DMS153 (cell line): ENCODE measurements at places on chromosomes 11 and 22.

DNA sequence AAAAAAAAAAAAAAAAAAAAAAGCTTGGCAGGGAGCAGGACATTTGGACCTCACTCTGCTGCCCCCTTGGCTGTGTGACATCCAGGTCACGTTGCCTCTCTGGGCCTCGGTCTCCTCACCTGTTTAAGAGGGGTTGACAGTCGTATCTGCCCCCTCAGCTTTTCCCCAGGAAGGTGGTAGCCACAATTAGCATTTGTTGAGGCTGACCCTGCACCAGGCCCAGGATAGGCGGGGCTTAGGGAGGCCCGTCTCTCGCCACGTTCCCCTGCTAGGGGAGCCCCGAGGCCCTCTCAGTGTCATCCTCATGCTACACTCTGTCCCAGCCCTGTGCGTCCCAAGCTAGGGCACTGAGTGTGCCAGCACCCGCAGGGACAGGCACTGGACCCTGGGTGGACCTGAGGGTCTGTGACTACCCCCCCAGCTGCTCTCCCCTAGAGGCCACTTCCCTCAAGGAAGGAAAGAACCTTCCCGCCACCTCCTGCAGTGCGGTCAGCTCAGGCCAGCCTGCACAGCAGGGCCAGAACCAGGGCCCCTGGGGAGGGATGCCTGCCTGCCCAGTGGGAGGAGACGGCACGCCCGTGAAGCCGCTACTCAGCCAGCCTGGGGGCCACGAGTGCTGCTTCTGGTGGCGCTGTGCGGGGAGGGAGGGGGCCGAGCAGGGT lies 38.5 kb upstream of the PPARA start:
- DNase-seq = no peak

DNA sequence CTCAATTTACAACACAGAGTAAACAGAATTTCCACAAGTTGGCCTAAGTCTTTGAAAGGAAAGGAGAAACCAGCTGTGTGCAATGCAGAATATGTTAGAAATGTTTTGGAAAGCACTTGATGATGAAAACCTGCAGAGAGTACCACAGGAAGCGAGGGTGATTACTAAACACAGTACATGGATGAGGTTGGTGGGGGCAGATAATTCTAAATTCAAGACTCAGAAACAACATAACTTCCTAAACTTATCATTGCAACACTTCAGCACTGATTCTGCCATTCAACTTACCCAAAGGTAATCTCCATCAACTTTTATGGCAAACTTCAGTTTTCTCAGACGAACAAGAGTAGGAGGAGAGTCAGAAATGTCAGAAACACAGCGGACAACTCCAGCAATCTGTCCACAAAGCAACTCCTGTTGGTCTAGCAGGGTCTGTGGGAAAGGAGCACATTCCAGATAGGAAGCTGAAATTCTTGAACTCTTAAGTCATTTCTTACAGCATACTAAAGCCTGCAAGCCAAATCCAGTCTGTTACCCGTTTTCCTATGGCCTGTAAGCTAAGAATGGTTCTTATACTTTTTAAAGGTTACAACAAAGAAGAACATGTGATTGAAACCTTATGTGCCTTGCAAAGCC lies 6.8 kb downstream of the HPS4 start:
- no peak for DNase-seq

GRCh38 chr11:123055191-123055901 lies 6.6 kb downstream of the HSPA8 start:
- no peak for DNase-seq

- DNase-seq = no peak
Observed at GRCh38 chr22:38317122-38317994, at the start of gene CSNK1E. TSS of gene CSNK1E (minus strand) at chr22:38317433. CDS start at chr22:38314157, 3,276 bp downstream.

GRCh38 chr11:92735039-92735438 lies 234.4 kb upstream of the MTNR1B start:
- no peak for DNase-seq

DNA sequence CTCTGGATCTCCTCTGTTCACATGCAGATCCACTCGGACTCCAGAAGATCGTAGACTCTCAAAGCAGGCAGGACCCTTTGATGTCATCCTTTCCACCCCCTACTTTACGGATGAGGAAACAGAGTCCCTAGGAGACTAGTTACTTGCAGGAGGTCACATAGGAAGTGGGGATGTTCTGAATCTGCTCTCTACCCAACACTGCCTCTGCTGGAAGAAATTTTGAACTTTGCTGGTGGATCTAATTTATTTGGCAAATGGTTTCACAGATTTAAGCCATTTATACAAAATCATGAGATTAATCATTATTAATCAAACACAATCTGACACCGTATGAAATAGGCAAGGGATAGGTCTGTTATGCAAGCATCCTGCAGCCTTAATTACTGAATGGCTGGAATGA lies 55.0 kb upstream of the USP47 start:
- DNase-seq = no peak

- DNase-seq = no peak
Observed at GRCh38 chr11:1260023-1260501, 37.2 kb downstream of the MUC5B start.

GRCh38 chr11:98600786-98601773 lies 419.7 kb upstream of the CNTN5 start:
- DNase-seq = no peak

GRCh38 chr11:128595221-128595620 lies 7.9 kb upstream of the ETS1 start:
- DNase-seq = no peak

DNA sequence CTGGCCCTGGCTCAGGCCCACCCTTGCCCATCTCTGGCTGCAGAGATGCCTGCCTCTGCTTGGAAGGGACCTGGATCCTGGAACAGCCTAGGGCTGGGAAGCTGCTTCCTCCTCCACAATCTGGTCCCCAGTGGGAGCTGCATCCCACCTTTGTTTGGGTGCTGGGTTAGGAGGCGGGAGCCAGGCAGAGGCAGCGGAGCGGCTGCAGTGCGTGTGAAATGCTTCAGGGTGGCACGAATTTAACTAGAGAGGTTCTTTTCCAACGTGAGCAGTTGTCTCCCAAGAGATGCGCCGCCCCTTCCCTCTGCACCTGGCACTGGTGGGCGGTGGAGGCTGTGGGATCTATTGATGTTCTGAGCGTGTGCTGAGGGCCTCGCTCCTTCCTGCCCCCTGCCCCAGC lies 31.6 kb downstream of the BRSK2 start:
- no peak for DNase-seq

- peak; percentile 15 for DNase-seq
Observed at GRCh38 chr11:101915791-101916291, 481 bp downstream of the ANGPTL5 start.

DNA sequence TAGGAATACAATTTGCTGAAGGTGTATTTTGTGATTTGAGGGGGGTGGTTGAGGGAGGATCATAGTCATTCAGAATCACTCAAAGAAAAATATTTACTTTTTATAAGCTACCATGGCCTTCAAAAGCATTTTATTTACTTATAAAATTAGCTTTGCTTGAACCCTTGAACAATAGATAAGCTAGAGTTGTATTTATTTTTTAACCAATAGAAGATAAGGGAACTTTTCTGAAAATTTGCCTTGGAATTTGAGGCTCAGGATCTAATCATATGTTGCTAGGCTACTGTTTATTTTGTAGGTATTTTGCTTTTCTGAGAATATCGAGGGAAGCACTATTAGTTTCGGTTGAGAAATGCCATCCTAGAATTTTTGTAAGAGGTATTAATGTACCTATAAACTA lies 82.1 kb downstream of the EMSY start:
- no peak for DNase-seq

- peak; percentile 37 for DNase-seq
Observed at GRCh38 chr11:123020968-123021367, 39.3 kb upstream of the BSX start.

DNA sequence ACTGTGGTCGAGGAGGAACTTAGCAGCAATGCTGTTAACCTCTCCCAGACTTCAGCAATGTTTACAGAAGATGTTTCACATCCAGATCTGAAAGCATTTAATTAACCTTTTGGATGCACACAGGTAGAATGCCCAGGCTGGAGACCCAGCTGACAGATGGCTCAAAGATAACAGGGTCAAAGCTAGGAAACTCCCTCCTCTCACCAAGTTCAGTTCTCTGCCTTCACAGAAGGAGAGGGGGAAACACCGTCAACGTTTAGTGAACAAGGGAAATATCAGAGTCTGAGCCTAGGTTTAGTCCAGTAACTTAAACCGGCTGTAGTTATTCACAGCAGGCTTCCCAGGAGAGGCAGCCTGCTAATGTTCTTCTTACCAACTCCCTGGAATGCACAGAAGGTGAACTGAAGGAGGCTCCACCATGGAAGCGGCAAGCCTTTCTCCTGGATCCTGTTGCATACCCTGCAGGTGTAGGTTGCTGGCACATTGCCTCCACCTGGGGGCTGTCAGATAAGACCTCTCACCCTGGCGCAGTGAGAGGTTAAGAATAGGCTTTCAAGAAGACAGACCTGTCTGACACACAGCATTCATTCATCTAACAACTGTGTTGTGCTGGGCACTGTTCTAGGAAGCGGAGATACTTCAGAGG lies 23.5 kb upstream of the ANKK1 start:
- no peak for DNase-seq

DNA sequence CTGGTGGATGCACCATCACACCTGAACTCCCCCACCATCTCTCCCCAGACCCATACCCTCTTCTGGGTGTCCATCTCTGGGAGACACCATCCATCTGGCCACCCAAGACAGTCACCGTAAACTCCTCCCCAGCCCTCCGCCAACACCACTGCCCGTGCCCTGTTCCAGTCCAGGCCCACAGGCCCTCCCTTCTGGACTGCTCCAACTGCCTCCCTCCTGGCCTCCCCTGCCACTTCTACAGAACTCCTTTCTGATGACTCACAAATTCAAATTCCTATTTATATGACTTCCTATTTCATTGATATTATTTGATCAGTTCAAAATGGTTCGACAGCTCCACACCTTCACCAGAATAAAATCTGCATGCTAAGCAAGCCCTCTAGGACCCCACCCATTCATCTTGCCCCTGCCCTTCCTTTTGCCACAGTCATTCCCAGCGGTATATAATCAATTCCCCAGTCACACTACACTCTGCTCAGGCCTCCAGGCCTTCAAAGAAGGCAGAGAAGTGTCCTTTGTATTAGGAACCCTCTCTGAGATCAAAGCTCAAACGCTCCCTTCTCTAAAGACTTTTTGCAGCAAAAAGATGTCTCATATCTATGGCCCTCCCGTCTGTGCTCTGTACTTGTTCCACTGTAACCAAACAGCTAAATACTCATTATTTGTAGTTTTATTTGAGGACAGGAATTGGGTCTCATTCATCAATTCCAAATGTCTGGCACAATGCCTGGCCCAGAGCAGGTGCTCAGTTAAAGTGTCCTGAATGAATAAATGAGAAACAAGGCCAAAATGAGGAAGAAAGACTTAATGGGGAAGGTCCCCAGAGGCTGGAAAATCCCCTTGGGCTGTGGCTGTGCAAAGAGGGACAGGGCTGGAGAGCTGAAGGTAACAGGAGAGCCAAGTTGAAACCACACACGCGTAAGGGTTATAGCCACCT lies 29.0 kb downstream of the MYH9 start:
- no peak for DNase-seq

DNA sequence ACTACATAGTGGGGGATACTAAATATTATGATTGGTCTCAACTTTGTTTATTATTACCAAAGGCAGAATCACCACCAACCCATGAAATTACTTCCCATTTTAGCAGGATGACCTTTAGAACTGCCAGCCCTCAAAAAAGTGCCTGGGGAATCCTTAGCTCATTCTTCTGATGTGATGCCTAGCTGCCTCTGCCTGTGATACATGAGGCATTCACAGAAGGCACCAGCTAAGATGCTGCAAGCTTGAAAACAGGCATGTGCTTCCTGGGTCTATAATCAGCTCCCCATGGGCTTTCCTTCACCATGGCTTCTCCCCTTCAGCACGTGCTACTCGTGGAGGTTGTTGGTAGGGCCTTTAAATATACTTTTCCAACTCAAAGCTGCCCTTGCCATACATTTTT lies 50.4 kb upstream of the ARHGAP20 start:
- no peak for DNase-seq

DNA sequence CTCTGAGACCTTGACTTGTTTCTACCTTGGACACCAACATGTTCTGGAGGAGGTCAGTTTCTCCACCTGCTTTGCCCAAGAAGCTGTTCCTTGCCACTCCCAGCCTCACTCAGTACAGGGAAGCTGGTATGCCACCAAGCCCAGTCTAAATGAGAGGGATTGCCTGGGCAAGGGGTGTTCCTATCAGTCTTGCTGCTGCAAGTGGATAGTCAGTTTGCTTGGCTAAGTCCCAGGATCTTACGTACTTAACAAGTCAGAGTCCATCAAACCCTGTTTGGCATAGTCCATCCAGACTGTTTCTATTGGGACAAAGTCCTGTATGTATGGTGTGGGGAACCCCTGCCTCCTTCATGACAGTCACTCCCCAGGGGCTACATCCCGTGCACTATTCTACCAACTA lies 66.6 kb downstream of the RPL27A start:
- DNase-seq = no peak

- DNase-seq = no peak
Observed at GRCh38 chr11:130037881-130038585, 31.7 kb upstream of the APLP2 start.

DNA sequence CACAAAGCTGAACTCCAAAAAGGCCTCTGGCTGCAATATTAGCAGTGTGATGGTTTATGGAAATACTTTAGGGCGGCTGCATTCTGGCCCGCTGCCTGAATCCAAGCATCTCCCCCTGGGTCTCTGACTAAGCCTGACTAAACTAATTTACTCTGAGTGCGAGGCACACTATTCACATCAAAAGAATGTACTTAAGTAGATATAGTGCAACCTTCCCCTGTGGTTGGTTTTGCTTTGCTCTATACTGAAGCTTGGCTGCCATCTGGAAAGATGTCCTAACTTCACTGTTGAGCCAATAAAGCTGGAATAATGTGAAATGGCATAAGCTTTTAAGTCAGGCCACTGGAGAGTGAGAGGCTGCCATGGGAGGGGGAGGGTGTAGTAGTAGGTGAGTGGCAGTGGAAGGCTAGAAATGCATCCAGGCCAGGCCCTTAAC lies 321.6 kb downstream of the AASDHPPT start:
- no peak for DNase-seq

DNA sequence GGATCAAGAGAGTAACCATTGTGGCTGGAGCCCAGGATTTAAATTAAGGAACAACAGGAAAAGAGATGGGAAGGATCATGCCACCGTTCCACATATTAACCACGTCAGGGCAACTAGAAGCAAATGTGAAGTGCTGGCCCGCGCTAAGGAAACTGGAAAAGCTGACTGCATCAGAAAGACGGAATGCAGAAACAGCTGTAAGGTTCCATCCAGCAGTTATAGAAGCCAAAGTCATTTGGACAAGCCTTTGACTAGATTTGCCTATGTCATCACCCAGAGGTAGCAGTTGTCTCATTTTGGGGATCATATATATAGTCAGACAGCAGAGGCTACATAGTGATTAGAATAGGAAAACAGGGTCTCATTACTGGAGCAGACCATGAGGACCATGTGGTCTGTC lies 43.0 kb upstream of the CRTAM start:
- DNase-seq = no peak

- no peak for DNase-seq
Observed at GRCh38 chr22:24414523-24414922, 12.9 kb upstream of the ADORA2A start.

- DNase-seq = peak; percentile 3
Observed at GRCh38 chr22:26409719-26410335, 19.2 kb upstream of the ASPHD2 start.

GRCh38 chr22:50170453-50171318 lies at the start of gene PANX2:
TSS of gene PANX2 (plus strand) at chr22:50170731. CDS start at chr22:50170731, 0 bp downstream.
- DNase-seq = no peak

- DNase-seq = no peak
Observed at GRCh38 chr11:19345848-19346681, 105.3 kb upstream of the E2F8 start.
